Activated CD4-positive, alpha-beta T cell treated with anti-CD3 and anti-CD28 coated beads, Interleukin-2, amount 10 ng/mL, durations not matched to agents 24 days and 14 days (primary cell): ENCODE measurements at places on chromosomes 2 and 18.

DNA sequence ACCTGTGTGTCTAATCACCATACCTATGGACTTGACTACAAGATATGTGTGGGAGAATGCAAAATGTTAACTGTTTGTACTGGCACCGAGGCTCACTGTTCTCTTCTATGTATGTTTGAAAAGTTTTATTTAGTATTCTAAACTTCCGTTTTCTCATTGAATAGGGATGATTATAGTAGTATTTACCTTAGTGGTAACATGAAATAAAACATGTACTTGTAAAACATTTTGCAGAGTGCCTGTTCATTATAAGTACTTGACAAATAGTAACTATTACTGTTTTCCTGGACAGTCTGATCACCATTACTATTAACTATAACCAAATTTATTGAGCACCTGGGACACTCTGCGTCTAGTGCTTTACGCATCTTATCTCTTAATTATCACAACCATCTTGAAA is 24.8 kb downstream of the DDX1 start:
- DNase-seq, result no peak

DNA sequence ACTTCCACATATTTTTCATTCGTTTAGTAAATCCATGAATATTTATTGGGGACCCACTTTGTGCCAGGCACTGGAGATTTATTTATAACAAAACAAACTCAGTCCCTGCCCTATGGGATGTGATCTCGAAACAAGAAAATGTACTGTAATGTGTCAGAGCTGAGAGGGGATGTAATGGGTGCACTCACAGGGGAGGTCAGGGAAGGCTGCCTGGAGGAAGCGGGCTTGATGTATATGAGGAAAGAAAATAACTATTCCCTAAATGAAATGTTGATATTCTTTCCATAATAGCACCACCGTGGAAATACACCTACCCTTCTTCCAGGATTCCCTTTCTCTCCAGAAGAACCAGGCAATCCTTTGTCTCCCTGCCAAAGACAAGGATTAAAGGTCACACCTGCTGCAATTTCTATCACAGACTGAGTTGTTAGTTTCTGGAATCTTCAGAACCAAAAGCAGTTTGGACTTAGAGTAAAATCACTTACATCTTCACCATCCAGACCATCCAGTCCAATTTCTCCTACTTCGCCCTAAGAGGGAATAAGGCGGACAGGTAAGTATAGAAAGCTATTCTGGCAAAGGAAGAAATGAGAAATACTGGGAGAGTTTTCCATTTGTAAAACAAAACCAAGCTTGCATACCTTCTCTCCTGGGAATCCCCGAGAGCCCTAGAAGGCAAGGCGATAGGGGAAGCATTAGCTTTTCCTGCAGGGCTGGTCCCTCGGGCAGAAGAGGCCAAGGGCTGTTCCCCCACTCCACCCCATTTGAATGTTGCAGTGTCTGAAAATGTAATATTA is 55.0 kb downstream of the COL6A3 start:
- no peak for DNase-seq

DNA sequence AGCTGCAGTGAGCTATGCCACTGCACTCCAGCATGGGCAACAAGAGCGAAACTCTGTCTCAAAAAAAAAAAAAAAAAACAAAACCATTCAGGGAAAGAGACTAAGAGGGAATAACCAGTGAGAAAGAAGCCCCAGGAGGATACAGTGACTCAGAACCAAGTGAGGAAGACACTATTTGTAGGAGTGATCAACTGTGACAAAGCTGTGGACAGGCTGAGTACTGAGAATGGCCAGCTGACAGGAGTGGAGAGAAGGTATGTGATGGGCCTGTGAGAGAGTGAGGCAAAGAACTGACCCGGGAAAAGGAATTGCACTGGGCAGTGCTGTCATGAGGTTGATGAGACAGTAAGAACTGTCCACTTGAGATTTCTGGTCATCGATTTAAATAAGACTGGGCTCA is 6.7 kb upstream of the LCT start:
- no peak for DNase-seq

GRCh38 chr2:224884188-224884587 is 158.1 kb downstream of the DOCK10 start:
- DNase-seq, result no peak

GRCh38 chr2:152686321-152686720 is 30.9 kb downstream of the PRPF40A start:
- no peak for DNase-seq

GRCh38 chr2:36271266-36271665 is 84.3 kb upstream of the CRIM1 start:
- no peak for DNase-seq

GRCh38 chr2:160310118-160310828 is 110.2 kb upstream of the ITGB6 start:
- no peak for DNase-seq

DNA sequence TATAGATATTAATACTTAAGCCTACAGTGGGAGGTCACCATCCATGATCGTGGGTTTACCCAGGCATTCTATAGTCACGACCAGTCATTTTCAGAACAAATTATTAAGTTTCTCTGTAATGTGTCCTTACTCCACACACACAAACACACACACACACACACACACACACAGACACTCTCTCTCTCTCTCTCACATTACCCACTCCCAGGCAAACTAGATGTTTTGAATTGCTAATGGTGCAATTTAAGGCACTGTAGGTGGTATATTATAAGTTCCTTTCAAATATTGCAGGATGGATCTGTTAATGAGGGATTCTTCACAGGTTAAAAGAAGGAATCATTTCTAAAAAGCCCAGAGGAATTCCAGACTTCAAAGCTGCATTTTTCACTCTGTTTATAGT is 657.8 kb downstream of the MBD2 start:
- DNase-seq, result no peak

DNA sequence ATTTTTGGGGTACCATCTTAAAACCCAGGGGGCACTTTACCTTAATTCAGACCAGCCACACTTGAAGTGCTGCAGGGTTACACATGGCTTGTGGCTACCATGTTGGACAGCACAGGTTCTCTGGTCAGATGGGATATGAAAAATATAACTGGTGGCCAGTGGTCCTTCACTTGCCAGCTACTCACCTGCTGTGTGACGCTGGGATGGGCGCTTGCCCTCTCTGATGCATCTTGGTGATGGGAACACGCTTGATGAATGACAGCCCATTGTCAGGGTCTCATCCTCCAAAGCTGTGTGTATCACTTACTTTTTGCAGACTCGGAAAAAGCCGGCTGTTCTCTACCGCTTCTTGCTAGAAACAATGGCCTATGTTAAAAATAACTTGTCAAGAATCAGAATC is 22.5 kb downstream of the HJURP start:
- no peak for DNase-seq

- no peak for DNase-seq
Observed at GRCh38 chr2:186460465-186460864, 25.6 kb upstream of the ZC3H15 start.

DNA sequence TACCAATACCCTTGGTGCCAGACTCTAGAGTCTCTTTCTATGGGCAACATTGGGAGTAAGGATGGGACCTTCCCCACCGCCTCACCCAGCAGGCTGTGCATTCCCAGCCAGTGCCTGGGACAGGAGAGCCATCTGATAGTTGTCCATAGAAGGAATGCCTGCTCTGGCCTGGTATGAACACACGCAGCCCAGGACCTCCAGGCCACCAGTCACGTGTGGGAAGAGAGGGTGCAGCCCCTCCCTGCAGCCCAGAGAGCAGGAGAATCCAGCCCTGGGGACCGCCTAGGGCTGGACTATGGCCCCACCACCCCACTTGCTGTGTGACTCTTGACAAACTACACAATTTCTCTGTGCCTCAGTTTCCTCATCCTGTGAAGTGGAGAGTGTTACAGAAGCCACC is 52.5 kb upstream of the ID2 start:
- no peak for DNase-seq

- no peak for DNase-seq
Observed at GRCh38 chr2:31729442-31730092, 148.8 kb upstream of the SRD5A2 start.

- DNase-seq, result no peak
Observed at GRCh38 chr2:181334158-181334826, 122.9 kb upstream of the ITGA4 start.

GRCh38 chr2:232419245-232420072 is 12.8 kb downstream of the ALPG start:
- DNase-seq, result no peak
